ENCODE measurements at places on chromosomes 7 and 10.

GRCh38 chr10:33477291-33478088 lies 143.0 kb upstream of the NRP1 start:
- DNase-seq: no peak

DNA sequence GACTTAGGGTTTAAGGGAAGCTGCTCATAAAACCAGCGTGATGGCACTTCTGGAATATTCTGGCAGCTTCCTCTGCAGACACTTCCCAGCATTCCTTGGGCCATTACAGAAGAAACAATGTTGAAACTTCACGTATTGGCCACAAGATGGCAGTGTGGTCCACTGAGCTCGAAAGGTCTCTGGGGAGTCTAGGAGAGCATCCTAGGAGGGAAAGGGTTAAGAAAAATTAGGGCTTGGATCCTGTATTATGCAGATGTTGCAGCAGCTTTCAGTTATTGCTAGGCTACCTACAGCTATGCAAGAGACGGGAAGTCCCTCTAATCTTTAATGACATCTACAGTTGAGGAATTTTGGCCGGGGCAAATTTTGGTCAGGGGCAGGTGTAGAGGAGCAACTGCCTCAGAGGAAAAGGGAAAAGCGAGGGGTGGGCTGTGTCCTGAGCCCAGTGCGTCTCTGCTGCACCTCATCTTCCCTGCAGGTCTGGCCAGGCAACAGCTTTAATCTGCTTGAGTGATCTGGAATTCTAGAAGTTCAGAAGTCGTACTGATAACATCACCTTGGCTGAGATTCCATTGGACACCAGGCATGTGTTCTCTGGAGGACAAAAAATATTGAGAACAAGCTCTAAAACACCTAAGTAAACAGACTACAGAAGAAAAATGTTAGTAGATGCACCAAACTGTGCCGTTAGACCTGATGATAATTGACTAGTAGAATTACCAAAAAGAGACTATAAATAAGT lies 220.8 kb upstream of the PRSS58 start:
- no peak for DNase-seq

DNA sequence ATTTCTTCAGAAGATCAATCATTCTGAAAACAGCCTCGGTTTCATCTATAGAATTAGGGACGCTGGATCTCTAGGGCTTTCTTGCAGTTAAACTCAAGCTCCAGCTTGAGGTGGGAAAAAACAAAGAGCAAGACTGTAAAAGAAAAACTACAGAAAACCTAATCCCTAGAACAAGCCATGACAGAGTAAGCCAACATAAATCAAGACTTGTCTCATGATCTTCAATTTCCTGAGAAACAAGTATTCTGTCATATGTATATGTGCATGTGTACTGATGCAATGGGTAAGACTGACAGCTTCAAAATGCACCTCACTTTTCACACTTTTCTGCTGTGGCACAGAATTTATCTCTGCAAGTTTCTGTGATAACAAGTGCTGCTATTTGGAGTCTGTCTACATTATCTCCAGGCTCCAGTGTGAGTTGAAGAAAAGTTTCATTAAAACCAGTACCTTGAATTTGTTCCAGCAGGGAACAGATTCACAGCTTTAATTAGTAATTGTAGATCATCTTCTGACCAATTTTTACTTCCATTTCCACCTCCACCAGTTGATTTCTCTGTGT lies 19.2 kb downstream of the PMPCB start:
- DNase-seq: no peak

GRCh38 chr10:124719213-124719851 lies 24.8 kb downstream of the FAM53B start:
- DNase-seq: no peak

DNA sequence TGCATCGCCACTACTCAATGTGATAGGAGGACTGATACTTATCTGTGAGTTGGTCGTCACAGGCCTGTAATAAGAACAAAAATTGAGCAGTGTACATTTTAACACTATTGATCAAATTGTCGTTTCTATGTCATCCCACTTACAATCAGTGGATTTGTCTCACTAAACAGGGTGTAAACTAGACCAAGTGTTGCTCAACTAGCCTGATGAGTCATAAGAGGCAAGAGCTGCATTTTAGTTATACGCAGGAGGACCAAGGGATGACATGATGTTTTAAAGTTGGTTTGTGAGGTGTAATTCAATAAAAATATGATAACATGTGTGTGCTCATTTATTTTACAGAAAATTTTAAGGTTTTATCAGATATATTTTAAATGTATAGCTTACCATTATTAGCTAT lies 1239.2 kb downstream of the REEP3 start:
- DNase-seq: no peak

- DNase-seq: no peak
Measured at GRCh38 chr10:47016564-47016963, 105.3 kb downstream of the PTPN20 start.

DNA sequence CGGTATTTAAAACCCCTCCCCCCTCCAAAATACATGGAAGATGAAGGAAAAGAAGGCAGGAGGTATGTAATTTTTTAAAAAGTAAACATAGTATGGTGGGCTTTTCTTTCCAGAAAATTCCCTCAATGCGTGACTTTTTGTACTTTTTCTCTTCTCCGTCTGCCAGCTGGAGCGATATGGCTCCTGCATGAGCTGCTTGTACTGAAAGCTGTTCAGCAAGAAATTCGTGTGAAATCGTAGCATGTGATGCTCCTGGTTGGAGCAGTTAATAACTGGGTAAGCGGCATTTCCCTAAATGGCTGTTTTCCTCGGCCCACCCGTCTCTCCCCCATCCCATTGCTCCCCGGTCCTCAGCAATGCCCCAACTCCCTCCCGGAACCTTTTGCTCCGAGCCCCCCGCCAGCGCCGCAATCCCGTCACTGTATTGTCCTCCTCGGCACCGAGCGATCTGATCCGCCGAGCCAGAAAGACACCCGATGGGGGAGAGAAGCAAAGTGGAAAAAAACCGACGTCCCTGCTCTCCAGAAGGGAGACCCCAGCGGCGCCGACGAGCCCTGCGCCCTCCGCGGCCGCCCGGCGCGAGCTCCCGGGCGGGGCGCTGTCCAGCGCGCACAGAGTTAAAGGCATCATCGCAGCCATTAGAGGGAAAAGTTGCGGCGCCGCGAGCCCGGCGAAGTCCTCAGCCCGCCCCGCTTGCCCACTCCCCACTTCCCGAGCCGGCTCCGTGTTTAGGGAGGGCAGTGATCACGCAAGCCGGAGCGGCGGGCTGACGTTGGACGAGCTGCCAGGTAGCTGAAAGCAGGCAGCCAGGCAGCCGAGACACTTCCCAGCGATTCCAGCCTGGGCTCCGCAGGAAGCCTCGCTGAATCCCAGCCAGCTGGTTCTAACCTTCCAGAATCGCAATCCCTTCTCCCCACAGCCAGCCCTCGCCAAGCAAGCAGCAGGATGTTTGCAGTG lies at the start of gene VSTM2A:
TSS of gene VSTM2A (plus strand) at position 707 of the 957 bp plus-strand sequence. CDS start 356 bp downstream, outside the sequence.
- no peak for DNase-seq

GRCh38 chr10:35564341-35564968 lies 40.7 kb upstream of the GJD4 start:
- DNase-seq: no peak

DNA sequence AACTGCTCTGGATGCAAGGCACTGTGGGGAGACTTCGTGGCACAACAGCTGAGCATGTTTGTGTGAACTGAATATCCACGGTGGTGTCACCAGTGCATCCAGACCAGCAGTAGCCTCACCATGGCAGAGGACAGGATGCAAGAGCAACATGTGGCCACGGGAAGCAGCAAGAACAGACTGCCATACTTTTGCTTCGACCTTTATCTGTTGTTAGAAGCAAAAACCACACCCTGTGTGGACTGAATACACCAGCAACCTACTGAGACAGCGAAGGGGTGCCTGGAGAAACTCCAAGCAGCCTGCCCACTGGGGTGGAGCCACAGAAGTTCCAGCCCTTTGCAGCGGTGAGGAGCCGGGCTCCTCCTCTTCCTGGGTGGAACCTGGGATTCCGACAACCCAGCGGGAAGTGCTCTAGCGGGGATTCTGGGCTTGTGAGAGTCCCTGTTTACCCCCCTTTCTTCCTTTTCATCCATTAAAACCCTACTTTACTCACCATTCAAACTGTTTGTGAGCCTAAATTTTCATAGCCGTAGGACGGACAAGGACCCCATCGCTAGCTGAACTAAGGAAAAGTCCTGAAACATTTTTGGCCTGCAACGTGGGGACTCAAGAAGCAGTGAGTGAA lies 584.9 kb downstream of the GRM8 start:
- DNase-seq: no peak
